ENCODE measurements at places on chromosomes 16 and 17. TPM values are rescaled to one million over a fixed set of nuclear protein-coding genes. Genes with fewer than 3 reads are reported as not detected.

DNA sequence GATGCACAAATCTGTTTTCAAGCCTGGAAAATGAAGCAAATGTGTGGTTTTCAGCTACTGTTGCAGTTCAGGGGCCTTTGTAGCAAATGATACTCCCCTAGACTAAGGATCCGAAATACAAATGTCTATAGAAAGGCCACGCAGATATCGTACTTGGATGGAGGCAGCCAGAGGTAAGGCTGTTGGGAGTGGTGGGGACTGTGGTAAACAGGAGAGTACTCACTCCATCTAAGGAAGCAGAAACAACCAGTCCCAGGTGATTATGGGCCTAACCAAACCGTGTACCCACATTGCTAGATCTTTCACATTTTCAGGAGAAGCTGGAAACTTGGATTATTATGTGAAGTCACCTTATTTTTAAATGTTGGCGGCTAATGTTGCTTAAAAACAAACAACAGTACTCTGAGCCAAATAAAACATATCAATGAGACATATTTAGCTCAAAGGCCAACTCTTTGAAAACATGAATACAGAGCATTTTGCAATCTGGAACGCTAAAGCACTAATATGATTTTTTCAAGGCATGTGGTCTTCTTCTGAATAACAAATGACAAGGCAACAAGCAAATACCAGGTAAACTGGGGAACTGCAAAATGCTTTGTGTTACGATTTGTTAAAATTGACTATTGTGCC, 110.1 kb downstream of the YPEL2 start:
- no peak overlapping the region for H3K4me3 ChIP-seq
- H3K36me3 ChIP-seq = no peaks in the 10 kb centered on the region
- DNase-seq = no peak
- peak overlapping the region; percentile 72 for H3K27ac ChIP-seq

DNA sequence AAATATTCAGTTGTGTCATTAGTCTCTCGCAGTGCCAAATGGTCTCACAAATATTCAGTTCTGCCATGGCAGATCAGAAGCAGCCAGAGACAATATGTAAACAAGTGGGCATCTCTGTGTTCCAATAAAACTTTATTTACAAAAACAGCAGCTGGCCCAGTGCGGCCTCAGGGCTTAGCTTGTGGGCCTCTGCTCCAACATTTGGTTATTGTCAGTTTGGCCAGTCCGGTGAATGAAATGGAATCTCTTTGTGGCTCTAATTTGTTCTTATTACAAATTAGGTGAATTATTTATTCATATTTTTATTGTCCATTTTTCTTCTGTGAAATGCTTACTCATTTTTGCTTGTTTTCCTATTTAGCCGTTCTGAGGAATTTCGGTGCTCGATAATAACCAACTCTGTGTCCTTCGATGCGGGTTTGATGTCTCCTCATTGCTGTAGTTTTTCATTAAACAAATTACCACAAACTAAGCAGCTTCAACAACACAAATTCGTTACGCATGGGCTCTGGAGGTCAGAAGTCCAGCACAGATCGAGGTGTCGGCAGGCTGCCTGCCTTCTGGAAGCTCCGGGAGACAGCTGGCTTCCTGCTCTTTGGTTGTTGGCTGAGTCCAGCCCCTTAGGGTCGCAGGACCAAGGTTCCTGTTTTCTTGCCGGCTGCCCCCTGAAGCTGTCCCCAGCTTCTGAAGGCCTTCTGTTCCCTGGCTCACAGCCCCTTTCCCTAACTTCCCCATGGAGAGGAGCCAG, 4.1 kb upstream of the SLC38A10 start:
- no peak overlapping the region for H3K27ac ChIP-seq
- H3K4me1 ChIP-seq = peaks cover 6% of the 10 kb centered on the region
- DNase-seq = no peak
- no peak overlapping the region for H3K4me3 ChIP-seq
- H3K27me3 ChIP-seq = no peaks in the 10 kb centered on the region

The PRSS21 gene
- not detected for total RNA-seq

- H3K27me3 ChIP-seq = no peaks in the 10 kb centered on the region
- H3K4me3 ChIP-seq = no peak overlapping the region
- DNase-seq = no peak
- H3K4me1 ChIP-seq = no peaks in the 10 kb centered on the region
- H3K36me3 ChIP-seq = no peaks in the 10 kb centered on the region
Measured at GRCh38 chr16:27123795-27124409, 57.2 kb downstream of the C16orf82 start.

The LRRC37A gene
- total RNA-seq = 1.8 TPM

All from heart left ventricle (tissue), 16 donors.